Naive thymus-derived CD4-positive, alpha-beta T cell (primary cell): ENCODE measurements at places on chromosomes 4 and X. TPM values are rescaled to one million over a fixed set of nuclear protein-coding genes. Genes with fewer than 3 reads are reported as not detected.

DNA sequence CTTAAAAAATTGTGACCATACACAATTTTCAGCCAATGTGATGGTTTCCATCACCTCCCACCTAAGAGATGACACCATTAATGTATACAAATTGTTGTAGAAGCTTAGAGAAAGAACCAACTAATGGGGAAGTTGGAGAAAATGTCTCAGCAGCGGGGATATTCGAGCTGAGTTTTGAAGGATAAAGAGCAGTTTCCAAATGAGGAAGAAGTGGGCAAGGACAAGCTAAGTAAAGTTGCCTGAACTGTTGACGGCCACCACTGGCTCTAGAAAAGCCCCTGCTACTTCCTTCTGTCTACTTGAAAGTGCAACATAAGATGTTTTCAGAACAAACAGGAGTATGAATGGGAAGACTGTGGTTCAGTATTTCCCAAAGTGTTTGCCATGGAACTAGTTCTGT, 92.0 kb downstream of the CHRNA9 start:
- no peak for DNase-seq
- H3K27ac ChIP-seq = no peak overlapping the region
- no peak overlapping the region for H3K4me3 ChIP-seq
- peaks cover 4% of the 10 kb centered on the region for H3K4me1 ChIP-seq
- H3K36me3 ChIP-seq = no peaks in the 10 kb centered on the region

DNA sequence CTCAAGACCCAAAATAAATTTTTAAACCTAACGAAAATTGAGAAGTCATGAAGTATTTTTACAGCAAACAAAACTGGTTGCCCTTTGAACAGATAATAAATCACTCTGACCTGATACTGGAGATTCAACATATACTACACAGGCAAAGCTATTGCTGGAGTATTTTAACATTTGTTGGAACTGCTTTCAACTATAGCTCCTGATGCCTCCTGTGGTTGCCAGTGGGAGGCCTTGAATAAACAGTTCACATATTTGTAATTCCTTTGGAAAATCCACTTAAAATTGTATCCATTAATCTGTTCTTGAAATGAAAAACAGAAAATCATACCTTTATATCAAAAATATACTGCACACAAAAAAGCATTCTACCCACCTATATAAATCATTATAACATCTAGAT, 605.1 kb downstream of the KCTD8 start:
- no peak overlapping the region for H3K4me3 ChIP-seq
- H3K27ac ChIP-seq = no peak overlapping the region
- no peaks in the 10 kb centered on the region for H3K4me1 ChIP-seq
- DNase-seq = no peak
- no peaks in the 10 kb centered on the region for H3K27me3 ChIP-seq
- H3K36me3 ChIP-seq = no peaks in the 10 kb centered on the region

DNA sequence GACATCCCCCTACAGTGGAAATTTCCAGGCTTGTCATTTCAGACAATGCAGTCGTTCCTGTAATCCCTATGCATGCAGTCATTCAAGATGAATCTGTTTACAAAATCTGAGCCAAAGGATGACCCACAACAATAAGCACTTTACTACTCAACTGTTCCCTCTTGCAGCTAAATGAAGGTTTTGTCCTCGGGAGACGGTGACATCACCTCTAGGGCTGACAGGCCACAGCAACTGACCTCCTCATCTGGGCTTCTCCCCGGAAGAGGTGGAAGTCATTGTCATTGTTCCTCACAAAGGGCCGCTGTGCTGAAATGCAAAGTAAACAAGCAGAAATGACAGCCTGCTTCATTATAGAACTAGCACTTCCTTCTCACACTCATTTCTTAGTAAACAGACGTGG, 29.2 kb downstream of the CLRN2 start:
- no peaks in the 10 kb centered on the region for H3K36me3 ChIP-seq

- no peak overlapping the region for H3K4me3 ChIP-seq
- H3K27ac ChIP-seq = no peak overlapping the region
- no peaks in the 10 kb centered on the region for H3K36me3 ChIP-seq
- H3K4me1 ChIP-seq = no peaks in the 10 kb centered on the region
- H3K27me3 ChIP-seq = no peaks in the 10 kb centered on the region
- no peak for DNase-seq
Observed at GRCh38 chr4:100086766-100087431, 103.4 kb downstream of the DDIT4L start.

GRCh38 chr4:48589098-48589445, 99.0 kb downstream of the ZAR1 start:
- no peak overlapping the region for H3K4me3 ChIP-seq
- H3K27me3 ChIP-seq = no peaks in the 10 kb centered on the region
- H3K27ac ChIP-seq = no peak overlapping the region
- DNase-seq = no peak

DNA sequence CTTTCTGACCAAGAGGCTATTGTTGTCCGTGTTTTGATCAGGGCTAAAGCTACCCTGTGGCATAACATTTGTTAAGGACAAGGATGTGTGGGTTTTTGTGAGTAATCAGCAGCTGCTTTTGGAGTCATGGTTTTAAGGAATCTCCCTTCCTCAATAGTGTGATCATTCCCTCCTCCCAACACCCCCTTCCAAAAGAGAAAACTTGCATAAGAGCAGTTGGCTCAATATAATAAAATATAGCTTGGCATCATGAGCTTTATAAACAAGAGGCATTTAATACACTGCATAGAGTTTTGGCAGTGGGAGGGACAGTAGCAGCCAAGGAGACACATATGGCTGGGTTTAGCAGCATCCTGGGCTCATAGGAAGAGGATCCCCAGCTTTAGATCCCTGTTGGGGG, 84.7 kb downstream of the NHS start:
- no peaks in the 10 kb centered on the region for H3K36me3 ChIP-seq
- H3K4me3 ChIP-seq = no peak overlapping the region
- no peak overlapping the region for H3K27ac ChIP-seq

- H3K4me1 ChIP-seq = peaks cover 5% of the 10 kb centered on the region
- no peak for DNase-seq
- H3K4me3 ChIP-seq = no peak overlapping the region
- H3K36me3 ChIP-seq = no peaks in the 10 kb centered on the region
- H3K27ac ChIP-seq = no peak overlapping the region
- no peaks in the 10 kb centered on the region for H3K27me3 ChIP-seq
Observed at GRCh38 chrX:13647709-13648212, 5.2 kb upstream of the TCEANC start.

GRCh38 chrX:68941385-68941952, 112.6 kb downstream of the EFNB1 start:
- no peak for DNase-seq
- H3K4me3 ChIP-seq = no peak overlapping the region
- H3K36me3 ChIP-seq = no peaks in the 10 kb centered on the region
- no peaks in the 10 kb centered on the region for H3K4me1 ChIP-seq
- no peaks in the 10 kb centered on the region for H3K27me3 ChIP-seq

GRCh38 chrX:132180929-132181328, 38.3 kb downstream of the RAP2C start:
- no peak overlapping the region for H3K27ac ChIP-seq
- no peaks in the 10 kb centered on the region for H3K27me3 ChIP-seq
- H3K4me1 ChIP-seq = no peaks in the 10 kb centered on the region
- no peak for DNase-seq
- H3K4me3 ChIP-seq = no peak overlapping the region

DNA sequence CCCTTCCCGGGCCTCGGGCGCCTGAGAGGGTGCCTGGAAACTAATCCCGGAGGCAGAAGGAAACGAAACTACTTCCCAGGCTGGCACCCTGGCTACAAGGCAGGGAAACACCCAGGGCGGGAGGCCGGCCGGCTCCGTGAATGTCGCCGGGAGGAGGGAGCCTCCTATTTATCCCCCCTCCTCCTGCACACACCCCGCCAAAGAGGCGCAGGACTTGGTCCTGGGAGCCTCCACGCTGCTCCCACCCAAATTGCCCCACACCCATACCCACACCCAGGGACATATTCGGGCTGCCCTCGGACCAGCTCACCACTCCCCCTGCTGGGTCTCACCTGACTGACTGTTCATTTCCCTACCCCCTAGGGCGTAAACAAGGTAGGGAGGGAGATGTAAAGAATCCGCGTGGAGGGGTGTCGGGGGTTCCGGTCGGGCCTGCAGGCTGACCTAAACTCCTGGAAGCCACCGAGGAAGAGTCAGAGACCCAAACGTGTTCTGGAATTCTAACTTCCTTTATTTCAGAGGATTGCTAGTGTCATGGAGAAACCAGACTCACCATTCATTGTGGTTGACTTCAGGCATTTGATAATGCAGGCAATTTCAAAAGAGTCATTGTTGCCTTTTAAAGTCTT, at the start of gene BTC:
TSS of gene BTC (minus strand) at position 142 of the 629 bp plus-strand sequence. CDS start 198 bp downstream, outside the sequence.
- DNase-seq = peak; percentile 17
- H3K4me3 ChIP-seq = no peak within 1 kb of the TSS
- no peaks in the 10 kb centered on the region for H3K27me3 ChIP-seq
- no peaks in the 10 kb centered on the region for H3K4me1 ChIP-seq

DNA sequence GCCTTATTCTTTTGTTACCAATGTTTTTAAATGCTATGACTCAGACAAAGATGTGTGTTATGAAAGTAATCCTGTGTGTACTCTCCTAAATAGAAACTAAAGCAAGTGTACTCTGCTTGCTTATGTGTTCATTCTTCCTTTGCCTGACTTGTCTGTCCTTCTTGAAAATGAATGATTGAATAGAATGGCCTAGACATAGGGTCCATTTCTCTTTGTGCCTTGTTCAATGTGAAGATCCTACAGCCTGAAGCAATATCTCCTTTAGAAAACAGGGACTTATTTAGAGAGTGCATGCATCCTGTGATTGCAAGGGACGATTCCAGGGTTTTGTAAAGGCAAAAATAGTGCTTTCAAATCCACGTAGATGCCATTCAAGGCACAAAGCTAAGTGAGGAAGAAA, 343.6 kb upstream of the TACR3 start:
- DNase-seq = no peak
- H3K4me3 ChIP-seq = no peak overlapping the region
- no peak overlapping the region for H3K27ac ChIP-seq
- no peaks in the 10 kb centered on the region for H3K27me3 ChIP-seq
- no peaks in the 10 kb centered on the region for H3K4me1 ChIP-seq

- H3K4me1 ChIP-seq = no peaks in the 10 kb centered on the region
- H3K27me3 ChIP-seq = no peaks in the 10 kb centered on the region
- H3K36me3 ChIP-seq = no peaks in the 10 kb centered on the region
- DNase-seq = no peak
- no peak overlapping the region for H3K27ac ChIP-seq
- no peak overlapping the region for H3K4me3 ChIP-seq
Observed at GRCh38 chrX:138745196-138745595, 33.7 kb upstream of the FGF13 start.

DNA sequence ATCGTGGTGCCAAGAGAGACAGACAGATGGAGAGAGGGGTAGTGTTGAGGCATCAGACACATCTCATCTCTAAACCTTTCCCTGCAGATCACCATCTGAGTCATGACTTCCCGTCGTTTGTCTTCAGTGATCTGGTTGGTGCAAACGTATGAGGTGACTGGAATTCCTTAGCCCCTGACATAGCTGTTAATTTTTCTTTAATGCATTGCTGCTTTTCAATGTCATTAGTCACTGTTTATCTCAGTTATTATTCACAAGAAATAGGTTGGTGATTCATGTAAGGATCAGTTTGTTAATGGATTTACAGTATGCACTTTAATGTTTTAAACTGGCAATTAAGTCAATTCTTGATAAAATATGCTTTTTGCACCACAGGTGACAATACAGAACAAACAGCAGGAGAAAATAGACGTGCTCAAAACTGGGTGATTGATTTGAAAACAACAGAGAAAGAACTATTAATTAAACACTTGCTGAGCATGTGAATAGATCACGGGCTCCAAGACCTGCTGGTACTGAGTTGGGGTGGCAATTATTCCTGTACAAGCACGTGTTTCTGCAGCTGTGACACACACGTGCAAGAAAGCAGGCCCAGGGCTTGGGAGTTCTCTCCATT, 1.3 kb upstream of the TMEM154 start:
- no peak for DNase-seq
- no peak overlapping the region for H3K4me3 ChIP-seq
- H3K27me3 ChIP-seq = no peaks in the 10 kb centered on the region
- no peak overlapping the region for H3K27ac ChIP-seq
- no peaks in the 10 kb centered on the region for H3K36me3 ChIP-seq
- peaks cover 22% of the 10 kb centered on the region for H3K4me1 ChIP-seq

DNA sequence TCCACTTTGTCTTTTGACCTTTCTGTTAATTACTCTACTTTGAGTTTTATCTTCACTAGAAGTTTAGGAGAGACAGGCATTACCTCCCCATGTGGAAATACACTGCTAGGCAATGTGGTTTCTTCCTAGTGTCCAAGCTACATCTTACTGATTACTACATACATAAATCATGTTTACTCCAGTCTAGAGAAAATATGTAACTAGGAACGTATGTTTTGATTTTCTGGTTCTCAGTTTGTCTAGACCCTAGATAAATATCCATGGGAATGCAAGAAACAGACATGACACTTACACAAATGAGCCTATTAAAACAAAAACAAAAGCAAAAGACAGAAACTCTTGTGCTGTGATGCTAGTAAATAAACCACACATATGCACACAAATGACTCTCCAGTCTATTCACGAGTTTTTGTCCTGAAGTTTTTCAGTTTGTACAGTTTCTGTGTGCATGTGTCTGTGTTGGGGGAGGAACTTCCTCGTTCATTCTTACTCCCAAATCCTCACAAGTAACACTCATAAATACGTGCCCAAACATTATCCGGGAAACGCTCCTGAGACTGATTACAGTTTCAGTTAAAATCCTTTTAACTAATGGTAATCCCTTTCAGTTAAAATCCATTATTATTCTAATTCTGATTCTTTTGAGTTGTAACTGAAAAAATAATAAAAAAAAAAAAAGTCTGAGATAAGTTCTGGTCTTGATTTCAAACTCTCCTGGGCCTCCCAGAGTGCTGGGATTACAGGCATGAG, 283.5 kb upstream of the FTHL17 start:
- no peak overlapping the region for H3K27ac ChIP-seq
- no peaks in the 10 kb centered on the region for H3K27me3 ChIP-seq
- no peaks in the 10 kb centered on the region for H3K36me3 ChIP-seq
- no peak overlapping the region for H3K4me3 ChIP-seq
- no peak for DNase-seq

DNA sequence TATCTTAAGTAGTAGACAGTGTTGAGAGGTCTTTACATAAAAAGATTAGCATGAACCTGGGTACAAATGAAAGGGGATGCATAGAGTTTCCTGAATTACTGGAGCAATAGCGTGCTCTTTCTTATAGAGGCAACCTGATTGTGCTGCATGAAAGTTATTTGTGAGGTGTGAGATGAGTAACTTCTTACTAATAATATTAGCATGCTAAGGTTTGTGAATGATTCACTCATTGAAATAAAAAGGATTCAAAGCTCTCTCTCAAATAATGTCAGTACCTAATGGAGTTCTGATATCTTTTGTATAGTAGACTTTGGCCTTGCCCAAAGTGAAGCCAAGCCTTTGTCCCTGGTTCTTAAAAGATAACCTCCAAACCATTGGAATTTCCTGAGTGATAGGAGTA, 131.0 kb upstream of the CXXC4 start:
- H3K27me3 ChIP-seq = no peaks in the 10 kb centered on the region
- H3K36me3 ChIP-seq = no peaks in the 10 kb centered on the region
- H3K4me1 ChIP-seq = no peaks in the 10 kb centered on the region
- DNase-seq = no peak
- H3K4me3 ChIP-seq = no peak overlapping the region

TBC1D9 gene
- total RNA-seq = 13.9 TPM

PDE5A gene
- total RNA-seq = 0.84 TPM

NXF2 gene
- not detected for total RNA-seq

ARHGAP10 gene
- total RNA-seq = 3.2 TPM

PAGE1 gene
- total RNA-seq = not detected in 2 replicates

GSX2 gene
- total RNA-seq = not detected

NHS gene
- total RNA-seq = 2.5 and 3.2 TPM in 2 replicates

ANKRD50 gene
- total RNA-seq = 0.08 and 0.15 TPM in 2 replicates
